ENCODE measurements at places on chromosomes 3 and 15.
A peak's percentile ranks its signal among the peaks of the same experiment; 100 is the strongest.

DNA sequence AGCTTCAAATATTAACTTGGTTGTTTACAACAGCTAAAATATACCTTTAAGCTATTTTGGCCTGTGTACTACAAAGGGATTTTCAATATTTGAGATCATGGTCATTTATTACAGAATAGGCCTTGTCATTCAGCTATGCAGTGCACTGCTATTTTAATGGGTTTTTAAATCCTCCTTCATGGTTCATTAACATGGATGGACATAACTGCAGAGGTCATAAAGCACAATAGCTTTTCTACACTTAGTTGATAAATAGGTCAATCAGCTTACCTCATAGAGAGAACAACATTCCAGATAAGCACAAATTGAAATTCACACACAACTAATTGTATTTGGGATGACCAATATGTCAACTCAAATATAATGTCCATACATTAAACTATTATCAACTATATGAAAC lies 403.7 kb downstream of the CNTN3 start:
- DNase-seq, result no peak

GRCh38 chr3:69102384-69102783 lies 17.6 kb downstream of the ARL6IP5 start:
- DNase-seq, result no peak

- DNase-seq, result no peak
Measured at GRCh38 chr3:41276191-41276590, 76.9 kb downstream of the CTNNB1 start.

DNA sequence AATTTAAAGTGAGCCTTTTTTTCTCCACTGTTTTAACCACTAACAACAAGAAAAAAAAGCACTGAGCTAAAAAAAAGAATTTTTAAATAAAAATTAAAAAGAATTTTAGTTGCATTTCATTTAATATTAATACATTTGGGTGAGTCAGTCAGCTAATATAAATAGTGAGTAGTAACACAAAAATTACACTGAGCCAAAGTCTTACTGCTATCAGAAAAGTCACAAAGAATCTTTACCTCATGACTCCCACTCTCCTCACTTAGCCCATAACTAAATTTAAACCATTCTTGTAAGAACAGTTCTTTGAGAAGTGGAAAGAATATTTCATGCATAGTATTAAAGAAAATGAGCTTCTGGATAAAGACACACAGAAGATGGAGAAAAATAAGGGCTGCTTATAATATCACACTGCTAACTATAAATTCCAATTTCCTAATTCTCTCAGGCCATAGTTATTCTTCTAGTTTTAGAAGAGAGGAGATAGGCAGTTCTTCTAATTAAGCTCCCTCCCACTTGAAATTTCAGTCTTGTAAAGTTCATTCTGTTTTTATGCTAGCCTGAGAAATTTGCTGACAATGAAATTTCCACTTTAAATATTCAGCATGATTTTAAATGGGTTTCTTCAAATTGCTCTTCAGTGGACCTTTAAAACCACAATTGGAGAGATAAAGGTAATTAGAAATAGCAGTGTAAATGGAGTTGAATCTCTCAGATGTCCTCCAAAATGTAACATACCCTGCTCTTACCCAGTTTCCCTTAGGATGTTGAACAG lies 17.6 kb downstream of the SHQ1 start:
- no peak for DNase-seq

DNA sequence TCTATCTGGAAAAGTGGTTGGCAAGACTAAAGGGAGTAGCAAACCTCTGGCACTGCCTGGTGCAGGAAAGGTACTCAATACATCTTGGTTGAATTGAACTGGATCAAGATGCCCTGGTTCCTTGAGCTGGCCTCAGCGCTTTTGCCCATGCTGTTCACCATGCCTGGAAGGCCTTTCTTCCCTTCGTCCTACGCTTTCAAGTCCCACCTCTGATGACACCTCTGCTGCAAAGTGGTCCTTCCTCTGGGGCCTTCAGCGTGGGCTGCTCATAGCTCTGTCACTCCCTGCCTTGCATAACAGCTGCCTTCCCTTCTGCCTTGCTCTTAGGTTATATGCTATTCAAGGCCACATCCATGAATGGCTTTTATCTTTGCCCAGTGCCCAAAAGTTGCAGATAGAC lies 23.0 kb downstream of the ITGA11 start:
- no peak for DNase-seq

DNA sequence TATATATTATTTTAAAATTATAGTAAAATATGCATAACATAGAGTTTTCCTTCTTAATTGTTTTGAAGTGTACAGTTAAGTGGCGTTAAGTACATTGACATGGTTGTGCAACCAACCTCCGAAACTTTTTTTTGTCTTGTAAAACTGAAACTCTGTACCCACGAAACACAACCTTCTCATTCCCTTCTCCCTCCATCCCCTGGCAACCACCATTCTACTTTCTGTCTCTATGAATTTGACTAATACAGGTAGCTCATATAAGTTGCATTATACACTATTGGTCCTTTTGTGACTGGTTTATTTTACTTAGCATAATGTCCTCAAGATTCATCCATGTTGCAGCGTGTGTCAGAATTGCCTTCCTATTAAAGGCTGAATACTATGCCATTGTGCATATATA lies 179.4 kb downstream of the SATB1 start:
- DNase-seq, result no peak

DNA sequence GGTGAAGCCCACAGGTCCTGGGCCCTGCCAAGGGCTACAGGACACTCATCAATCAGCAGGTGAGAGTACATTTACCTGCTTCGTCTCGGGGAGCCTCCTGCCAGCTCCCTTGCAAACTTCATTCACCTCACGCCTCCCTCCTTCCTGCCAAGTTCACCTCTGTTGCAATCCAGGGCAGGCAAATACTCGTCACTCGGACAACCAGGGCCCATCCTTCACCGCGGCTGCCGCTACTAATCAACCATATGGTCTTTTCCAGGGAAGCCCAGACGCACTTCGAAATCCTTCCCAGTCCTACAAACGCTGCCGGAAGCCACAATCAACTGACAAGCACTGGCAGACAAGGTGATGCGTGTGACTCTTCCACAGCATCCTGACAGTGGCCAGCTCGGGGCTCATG lies 200.7 kb upstream of the NSMCE3 start:
- no peak for DNase-seq

GRCh38 chr3:187315872-187316271 lies 24.3 kb upstream of the MASP1 start:
- DNase-seq, result no peak

DNA sequence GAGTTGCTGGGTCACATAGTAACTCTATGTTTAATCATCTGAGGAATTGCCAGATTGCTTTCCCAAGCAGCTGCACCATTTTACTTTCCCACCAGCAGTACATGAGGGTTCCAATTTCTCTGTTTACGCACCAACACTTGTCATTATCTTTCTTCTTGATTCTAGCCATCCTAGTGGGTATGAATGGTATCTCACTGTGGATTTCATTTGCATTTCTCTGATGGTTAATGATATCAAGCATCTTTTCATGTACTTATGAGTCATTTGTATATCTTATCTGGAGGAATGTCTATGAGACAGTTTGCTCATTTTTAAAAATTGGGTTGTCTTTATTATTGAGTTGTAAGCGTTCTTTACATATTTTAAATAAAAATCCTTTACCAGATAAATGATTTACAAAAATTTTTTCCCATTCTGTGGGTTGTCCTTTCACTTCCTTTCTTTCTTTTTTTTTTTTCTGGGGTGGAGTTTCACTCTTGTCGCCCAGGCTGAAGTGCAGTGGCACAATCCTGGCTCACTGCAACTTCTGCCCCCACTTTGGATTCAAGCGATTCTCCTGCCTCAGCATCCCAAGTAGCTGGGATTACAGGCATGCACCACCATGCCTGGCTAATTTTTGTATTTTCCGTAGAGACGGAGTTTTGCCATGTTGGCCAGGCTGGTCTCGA lies 8.9 kb upstream of the SGO1 start:
- DNase-seq, result no peak

DNA sequence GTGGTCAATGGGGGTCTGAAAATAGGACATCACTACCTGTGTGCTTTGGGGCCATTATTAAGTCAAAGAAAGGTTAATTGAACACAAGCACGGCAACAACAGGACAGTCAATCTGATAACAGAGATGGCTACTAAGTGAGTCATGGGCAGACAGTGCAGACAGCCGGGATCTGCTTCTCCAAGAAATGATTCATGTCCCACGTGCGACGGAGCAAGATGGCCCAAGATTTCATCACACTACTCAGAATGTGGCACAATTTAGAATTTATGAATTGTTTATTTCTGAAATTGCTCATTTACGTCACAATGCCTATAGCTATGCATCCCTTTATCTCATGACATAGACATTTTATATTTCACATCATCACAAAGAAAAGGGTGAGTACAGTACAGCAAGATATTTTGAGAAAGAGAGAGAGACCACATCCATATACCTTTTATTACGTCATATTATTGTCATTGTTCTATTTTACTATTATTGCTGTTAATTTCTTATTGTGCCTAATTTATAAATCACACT lies 770.6 kb upstream of the NR2F2 start:
- DNase-seq, result no peak

DNA sequence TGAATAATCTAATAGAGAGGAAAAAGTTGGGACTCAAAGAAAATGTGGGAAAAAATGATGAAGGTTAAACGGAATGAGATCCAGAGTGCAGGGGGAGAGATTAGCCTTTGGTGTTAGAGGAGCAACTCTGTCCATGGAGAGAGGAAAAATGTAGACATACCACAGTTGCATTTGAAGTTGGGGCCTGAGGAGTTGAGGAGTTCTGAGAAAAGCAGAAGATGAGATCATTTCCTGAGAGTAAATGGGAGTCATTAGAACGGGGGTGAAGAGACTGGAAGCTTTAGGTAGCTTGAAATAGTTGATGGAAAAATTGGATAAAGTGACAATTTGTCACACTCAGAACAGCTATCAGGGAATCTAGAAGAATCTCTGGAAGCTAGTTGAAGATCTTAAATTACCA lies 7.3 kb downstream of the CCR5AS start:
- DNase-seq, result no peak

DNA sequence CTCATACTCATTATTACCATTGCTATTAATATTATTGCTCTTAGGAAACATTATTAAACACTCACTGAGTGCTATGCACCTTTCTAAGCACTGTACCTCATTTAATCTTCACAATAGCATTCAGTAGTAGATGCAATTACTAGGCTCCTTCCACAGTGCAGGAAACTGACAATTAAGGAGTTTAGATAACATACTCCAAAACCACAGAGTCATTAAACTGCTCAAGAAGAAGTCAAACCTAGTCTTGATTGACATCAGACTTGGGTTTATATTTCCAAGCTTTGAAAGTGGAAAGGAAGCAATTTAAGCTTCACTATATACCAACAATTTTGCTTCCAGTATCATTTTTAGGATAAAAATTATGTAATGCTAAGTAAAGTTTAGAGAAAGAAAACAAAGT lies 490.1 kb upstream of the ARRDC4 start:
- DNase-seq, result no peak

DNA sequence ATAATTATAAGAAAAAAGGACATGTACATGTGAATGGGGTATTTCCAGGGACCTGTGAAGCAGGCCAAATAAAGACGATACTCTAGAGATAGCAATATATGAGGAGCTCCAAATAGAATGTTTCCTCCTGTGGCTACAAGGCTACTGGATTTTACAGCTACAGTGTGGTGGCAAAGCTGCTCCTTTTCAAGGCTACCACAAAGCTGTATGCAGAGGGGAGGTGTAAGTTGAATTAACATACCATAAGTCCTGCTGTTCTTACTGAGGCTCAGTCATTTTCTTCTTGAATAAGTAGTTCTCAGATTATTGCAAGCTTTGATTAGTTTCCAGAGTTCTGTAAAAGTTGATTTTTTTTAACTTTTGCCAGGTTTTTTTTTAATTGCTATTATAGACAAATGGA lies 1184.6 kb upstream of the EPHA6 start:
- no peak for DNase-seq

DNA sequence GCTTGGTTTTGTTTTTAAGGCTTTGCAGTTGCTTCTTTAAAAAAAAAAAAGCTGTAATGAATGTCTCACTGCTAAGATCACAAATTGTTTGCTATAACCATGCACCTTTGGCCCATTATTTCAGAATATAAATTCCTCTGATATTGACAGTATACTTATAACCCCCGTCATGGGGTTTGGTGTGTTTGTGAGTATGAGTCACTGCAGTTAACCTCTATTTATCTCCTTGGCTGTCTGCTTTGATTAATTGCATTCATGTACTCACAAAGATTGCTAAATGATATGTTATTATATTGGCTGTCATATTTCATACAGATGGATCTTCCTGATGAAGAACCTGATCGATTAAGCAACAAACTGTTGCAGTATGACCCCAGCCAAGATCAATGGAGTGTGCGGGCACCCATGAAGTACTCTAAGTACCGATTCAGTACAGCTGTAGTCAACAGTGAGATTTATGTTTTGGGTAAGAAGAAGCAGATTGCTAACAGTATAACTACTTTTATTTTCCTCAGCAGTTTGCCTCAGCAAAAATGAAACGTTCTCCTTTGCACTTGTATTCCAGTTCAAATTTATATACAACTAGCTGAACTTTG lies 14.9 kb downstream of the KBTBD12 start:
- DNase-seq, result no peak

DNA sequence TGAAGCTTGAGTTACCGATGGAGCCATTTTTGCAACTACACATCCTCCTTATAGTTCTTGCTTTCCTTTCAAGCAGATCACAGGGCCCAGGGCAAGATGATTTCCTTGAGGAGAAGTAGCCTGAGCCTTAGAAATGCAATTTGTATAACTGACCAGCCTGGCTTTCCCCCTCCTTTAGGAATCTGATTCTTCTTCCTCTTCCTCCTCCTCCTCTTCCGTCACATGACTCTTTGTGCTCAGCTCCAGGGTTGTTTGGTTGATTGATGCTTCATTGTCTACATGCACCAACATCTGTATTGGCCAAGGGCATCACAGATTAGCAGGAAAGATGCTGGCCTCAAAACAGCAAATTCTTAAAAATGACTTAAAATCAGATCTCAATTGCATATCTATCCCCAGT lies 3.3 kb downstream of the SNAPC5 start:
- DNase-seq, result no peak

DNA sequence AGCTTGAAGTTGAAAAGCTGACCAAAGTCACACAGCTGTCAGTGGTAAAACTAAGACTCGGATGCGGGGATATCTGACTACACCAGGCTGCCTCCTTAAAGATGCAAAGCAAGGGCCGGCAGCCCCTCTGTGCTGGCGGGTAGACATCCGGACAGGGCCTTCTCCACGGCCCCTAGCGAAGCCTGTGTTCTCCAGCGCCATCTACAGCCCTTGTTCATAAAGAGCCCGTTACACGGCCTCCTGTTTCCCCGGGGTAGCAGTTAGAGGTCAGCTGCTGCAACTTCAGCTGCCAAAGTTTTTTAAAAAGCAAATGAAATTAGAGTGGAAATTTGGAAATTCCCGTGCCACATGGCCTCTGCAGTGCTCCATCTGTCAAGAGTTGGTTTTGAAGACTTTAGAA lies 383.0 kb downstream of the TBL1XR1 start:
- DNase-seq, result peak; percentile 44

DNA sequence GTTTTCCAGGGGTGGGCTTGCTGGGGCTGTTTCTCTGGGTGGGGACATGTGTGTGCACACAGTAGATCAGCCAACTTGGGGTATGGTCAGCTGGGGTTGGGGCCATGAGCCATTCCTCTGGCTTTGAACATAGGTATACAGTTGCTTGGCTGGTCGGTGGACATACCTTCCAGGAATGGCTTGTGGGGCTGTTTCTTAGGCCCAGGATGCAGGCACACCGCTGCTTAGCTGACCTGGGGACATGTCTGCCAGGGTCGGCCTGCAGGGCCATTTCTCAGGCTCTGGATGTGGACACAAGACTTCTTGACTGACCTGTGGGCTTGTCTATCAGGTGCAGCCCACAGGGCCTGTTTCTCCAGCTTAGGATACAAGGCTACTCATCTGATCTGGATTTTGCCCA lies 130.6 kb downstream of the DOCK3 start:
- DNase-seq, result no peak

Measured in activated CD4-positive, alpha-beta memory T cell treated with anti-CD3 and anti-CD28 coated beads for 36 hours (primary cell).